Suppressor macrophage treated with lipopolysaccharide for 4 hours (primary cell): ENCODE measurements at places on chromosomes 1 and 21.

DNA sequence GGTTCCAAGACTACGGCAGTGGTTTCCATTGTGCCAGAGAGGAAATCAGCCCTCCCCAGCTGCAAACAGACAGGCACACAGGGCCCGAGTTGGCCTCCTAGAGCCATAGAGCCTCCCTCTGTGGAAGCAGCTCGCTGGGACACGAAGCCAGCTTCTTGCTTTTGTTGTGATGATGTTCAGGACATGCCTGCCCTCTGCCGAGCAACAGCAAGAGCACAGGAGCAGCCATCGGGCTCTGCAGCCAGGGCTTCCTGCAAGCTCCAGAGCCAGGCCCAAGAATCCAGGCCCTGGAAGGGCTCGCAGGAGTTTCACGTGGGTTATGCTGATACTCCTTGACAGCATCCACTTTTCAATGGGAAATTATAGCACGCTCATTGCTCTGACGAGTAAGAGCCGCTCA, 18.5 kb downstream of the NPHP4 start:
- no peak for DNase-seq

GRCh38 chr1:180040034-180040433, 85.4 kb downstream of the CEP350 start:
- peak; percentile 52 for DNase-seq

DNA sequence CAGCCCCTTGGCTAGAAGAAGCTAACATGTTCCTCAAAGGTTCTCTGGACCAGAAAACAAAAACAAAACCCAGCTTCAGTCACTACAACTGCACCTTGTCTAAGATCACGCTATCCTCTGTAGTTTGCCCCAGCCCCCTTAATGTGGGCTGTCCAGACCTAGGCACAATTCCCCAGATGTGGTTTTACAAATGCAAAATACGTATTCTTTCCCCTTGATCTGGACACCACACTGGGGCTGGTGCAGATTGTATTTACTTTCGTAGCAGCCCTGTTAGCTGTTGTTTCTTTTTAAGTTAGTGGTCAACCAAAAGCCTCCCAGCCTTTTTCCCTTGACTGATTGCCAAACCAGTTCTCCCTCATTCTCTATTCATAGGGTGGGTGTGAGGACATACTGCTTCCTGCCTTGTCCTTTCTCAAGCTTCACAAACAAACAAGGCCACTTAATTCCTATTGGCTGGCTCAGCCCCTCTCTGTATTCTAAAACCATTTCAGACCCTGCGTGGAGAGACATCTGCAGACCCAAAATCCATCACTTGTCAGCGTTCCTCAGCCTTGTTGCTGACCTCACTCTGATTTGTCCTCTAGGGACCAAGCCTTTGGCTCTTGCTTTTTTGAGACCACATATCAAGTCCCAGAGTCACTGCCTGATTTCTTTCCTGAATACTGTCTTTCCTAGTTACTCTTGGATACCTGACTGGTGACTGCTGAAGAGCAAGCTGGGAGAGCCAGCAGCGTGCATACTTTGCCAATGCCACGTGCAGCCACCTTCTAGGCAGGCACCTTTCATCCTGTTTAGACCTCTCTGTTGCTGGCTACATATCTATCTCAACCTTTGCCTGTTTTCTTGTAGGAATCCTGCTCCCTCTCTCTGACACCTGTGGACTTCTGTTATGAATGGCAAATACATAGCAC, 96.4 kb upstream of the RAB3GAP2 start:
- DNase-seq: no peak

DNA sequence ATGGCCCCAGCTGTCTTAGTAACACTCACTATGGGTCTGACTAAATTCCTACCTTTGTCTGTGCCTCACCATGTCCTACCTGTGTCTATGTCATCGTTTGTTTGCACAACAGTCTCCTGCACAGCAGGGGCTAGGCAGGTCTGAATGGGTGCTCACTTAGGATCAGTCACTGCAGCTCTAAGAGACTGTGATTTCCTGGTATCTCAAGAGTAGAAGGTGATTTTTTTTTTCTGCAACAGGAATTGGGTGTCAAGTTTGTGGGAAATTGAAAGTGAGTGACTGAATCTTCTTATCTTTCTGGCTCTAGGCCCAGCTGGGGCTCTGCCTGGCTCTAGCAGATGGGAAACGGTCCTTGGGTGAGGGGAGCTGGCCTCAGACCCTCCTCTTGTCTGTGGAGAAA, 46.4 kb upstream of the TRABD2B start:
- DNase-seq: no peak

DNA sequence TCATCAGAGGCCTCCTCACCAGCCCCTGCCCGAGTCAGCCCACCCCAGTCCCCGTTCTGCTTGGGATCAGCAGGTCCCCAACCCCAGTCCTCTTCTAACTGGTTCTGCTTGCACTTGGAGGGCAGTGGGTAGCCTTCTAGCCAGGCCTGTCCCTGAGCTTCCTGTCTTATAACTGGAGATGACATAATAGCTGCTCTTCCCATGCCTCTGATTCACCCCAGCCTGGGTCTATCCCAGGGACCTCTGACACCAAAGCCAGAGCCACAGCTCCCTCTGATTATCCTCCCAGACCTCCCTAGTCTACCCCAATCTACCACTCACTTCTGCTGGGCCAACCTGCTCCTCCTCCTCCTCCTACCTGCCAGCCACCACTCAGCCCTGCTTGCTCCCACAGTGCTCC, 31.4 kb downstream of the IQGAP3 start:
- DNase-seq: peak; percentile 79
